ENCODE measurements at places on chromosomes 12 and 14.

- no peak for DNase-seq
These were observed 779.9 kb upstream of the TMEM132C start for GRCh38 chr12:127487031-127487430.

DNA sequence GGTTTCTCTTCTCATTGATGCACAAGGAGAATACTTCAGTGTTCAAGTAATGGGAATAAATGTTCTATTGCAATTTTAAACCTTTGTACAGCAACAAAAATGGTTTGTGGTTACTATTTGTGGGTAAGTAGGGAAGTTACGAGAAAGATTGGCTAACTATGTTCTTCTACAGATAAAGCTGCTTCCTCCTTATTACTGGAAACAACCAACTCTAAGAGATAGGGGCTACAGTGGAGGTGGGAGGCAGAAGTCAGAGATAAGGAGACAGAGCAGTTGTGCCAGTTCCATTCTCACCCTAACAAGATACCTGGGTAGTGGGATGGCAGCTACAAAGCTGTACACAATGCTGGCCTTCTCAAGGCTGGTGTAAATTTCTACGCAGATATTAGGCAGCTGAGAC lies 16.2 kb downstream of the NOXRED1 start:
- DNase-seq, result no peak

DNA sequence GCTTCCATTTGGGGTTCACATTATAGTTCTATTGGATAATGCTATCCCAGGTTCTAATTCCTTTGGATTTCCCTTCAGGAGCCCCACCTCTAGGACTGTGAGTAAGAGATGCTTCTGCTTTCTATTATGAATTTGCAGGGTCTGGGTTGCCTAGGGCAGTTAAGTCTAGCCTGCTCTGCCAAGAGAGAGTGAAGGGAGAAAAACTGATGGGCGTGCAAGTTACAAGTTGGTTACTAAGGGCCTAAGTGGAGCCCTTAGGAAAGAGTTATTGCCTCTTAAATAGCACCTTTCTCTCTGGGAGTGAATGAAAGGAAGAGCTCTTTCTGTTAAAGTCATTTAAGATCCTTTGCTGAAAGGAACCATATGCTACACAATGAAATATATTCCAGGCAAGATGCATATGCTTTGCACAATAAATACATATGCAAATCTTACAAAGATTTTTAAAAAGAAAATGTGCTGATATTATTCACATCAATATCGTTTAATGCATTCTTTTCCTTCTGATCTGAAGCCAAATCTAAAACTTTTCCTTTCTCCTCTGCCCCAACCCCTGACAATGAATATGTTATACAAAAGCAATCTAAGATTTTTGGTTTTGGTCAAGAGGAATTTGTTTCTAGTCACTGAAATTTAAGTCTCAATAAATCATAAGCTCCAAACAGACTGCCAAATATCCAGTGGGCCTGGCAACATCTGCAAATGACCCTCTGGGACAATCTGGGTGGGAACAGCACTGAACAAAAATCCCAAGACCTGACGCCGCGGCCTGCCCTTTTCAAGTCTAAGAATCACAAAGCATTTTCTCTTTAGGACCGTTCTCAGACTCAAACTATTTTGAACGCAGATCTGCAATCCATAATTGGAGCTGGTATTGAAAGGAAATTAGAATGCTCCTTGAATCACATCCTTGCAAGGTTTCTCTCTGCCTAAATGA lies 586.7 kb downstream of the ETNK1 start:
- DNase-seq, result no peak

GRCh38 chr12:71449373-71450070 lies 9.9 kb downstream of the LGR5 start:
- DNase-seq, result no peak

- no peak for DNase-seq
These were observed 77.3 kb downstream of the PDE3A start for GRCh38 chr12:20445687-20446086.

DNA sequence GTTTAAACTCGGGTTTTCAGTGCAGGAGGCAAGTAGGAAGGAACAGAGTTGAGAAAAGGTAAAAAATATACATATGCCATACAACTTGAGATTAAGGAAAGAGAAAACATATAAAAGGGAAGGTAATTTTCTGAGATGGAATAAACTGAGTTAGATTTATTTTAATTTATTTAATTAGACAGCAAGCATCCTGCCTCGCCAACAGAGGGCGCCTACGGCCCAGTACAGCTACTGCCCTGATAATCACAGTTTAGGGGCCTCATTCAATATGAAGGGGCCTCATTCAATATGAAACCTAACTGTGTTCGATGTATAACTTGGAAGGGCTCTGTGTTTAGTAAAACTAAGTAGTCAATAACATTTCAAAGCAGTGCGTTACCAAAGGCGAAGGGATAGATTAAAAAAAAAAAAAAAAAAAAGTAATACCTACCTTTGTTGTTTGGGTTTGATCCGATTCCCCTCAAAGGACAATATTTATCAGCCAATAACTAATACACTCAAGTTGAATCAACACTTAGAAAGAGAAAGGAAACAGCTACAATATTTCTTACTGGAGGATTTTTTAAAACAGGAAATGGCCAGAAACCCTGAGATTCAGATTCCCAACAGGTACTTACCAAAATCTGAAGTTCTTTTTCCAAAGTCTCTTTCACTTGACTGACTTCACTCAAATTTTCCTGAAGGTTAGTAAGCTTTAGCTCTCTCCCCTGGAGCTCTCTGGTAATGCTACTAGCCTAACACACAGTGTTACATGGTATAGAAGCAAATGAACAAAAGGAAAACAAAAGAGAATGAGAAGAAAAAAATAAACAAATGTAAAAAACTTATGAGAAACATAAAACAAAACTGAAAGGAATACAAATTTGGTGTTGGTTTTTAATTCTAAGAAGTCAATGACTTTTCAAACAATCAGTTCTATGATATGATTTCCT lies 70.0 kb upstream of the VPS33A start:
- DNase-seq, result no peak

- DNase-seq, result no peak
These were observed 35.7 kb downstream of the IQSEC3 start for GRCh38 chr12:101969-102878.

- no peak for DNase-seq
These were observed 469.9 kb downstream of the DPF3 start for GRCh38 chr14:72423957-72424356.

- no peak for DNase-seq
These were observed 1.7 kb downstream of the P2RX2 start for GRCh38 chr12:132620113-132620898.

DNA sequence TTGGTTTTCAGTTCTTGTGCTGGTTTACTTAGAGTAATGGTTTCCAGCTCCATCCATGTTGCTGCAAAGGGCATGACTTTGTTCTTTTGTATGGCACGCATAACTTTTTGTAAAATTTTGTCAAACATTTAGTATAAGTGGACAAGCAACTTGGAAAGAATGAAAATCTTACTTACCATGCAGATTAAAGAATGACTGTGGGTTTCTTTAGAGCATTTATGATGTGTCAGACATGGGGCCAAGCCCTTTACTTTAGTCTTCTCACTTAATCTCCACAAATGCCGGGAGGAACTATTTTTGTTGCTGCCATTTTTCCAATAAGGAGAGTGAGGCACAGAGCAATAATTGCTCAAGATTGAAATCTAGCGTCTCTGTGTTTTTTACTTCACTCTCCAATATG lies 652.5 kb upstream of the TBX3 start:
- DNase-seq, result no peak

GRCh38 chr14:85554106-85554505 lies 24.2 kb downstream of the FLRT2 start:
- DNase-seq, result no peak

DNA sequence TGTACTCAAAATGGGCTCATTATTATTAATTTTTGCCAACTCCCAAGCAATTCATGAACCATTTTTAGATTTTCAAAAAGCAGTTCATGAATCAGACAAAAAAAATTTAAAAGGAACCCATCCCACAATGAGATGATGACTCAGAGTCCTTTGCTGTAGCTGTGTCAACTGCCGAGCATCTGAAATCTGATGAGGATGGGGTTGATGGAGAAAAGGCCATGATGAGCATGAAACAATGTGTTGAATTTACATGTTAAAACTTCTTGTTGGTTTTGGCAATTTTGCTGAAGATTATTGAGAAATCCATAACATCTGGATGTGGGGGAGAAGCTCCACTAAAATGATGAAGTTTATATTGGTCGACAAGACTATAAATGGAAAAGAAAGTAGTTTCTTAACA lies 378.0 kb downstream of the FOXG1 start:
- no peak for DNase-seq

GRCh38 chr14:25518364-25518763 lies 468.4 kb upstream of the STXBP6 start:
- no peak for DNase-seq

DNA sequence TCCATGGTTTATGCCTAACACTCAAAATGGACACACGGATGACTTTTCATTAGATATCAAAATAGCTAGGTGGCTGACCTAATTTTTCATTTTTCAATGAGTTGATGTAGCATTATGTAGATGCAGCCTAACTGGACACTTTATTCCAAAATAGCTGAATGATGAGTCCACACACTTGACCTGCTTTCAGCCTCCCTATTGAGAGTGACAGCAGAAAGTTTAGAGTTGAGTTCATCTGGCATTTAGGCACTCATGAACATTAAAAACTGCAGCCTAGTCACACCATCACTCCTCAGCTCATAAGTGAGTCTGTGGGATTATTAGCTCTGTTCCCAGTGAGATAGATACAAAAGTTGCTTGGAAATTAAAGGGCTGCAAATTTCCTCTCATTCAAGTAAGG lies 307.3 kb upstream of the PRKD1 start:
- DNase-seq, result no peak

DNA sequence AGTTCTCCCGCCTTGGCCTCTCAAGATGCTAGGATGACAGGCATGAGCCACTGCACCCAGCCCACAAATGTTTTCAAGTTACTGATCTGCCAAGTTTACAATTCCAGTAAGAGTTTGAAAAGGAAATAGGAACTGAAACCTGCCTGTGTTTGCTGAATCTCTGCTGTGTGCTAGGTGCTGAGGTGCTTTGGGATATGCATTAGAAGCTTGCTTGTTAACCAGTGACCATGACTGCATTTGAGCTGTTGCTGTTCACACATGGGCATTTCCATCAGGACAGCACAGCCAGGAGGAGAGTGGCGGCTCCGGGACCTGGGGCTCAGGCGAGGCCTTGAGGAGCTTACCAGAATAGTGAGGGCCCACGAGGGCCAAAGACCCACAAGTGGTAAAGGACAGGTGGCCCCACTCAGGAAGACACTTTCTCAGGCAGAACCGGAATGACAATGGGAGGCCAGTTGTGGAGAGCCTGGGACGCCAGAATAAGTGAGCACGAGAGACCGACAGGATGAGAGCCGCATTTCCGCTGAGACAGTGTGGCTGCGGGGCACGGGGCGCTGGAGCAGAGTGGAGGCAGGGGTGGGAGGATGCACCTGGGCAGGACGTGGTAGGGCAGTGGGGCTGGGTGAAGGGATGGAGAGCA lies 54.5 kb upstream of the MMP17 start:
- no peak for DNase-seq

DNA sequence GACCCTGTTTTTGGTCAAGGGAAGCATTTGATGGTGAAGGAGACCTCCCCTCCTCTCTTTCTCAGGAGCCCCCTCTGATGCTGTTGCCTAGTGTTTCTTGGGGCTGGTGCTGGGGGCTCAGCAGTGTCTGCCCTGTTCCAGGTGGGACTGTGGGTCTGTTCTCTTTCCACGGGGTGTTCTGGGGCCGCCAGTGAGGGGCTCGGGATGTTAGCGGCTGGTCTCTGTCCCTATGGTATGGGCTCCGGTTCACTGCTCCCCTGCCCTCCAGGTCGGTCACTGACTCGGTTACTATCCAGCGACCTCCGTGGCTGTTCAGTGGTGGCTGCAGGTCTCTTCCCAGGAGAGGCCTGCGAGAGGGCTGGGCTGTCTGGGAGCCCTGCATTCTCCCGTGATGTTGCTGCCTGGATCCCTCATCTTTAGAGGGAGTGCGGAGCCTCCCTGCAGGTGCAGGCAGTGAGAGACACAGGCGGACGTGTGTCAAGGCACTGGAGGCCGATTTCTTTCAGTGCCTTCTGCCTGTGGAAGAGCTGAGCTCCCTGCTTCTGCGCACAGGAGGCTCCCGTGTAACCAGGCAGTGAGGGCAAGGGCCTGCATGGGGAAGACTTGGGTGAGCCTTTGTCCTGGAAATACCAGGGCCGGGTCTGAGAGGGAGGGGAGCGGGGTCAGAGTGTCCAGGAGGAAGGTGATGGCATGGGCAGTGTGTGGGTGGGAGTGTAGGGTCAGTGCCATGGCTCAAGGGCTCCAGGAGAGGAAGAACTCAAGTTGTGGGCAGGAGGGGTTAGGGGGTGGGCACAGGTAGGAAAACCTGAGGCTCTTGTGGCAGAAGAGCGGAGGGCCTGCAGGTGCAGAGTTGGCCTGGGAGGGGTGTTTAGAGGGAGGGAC lies 362.6 kb downstream of the TMEM121 start:
- DNase-seq, result peak; percentile 1

DNA sequence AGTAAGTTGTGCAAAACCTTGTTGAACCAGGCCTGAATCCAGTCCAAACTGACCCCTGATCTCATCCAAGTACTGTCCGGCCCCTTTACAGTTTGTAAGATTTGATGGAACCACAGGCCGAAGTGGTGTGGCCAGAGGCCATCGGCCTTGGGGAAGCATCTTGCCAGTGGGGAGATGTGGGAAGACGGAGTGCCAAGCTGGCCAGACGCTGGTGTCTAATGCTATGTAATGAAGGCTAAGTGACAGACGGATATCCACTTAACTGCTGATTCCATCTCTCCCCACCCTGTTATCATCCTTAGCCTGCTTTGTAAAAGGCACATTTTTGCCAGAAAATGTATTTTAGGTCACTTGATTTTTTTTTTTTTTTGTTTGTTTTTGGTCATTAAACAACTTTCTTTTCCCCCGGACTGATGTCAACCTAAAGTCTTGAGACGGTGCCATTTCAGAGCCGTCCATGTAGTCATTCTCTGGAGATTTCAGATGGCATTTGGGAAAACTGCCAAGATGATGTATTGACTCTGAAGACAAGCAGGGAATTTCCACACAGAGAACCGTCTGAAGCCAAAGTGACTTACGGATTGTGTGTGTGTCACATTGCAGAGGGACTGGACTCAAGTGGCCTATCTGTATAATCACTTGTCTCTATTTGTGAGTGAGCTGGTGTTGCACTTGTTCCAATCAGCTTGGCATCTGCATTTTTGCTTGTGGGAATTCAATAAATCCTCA lies 86.5 kb upstream of the MANSC4 start:
- no peak for DNase-seq

DNA sequence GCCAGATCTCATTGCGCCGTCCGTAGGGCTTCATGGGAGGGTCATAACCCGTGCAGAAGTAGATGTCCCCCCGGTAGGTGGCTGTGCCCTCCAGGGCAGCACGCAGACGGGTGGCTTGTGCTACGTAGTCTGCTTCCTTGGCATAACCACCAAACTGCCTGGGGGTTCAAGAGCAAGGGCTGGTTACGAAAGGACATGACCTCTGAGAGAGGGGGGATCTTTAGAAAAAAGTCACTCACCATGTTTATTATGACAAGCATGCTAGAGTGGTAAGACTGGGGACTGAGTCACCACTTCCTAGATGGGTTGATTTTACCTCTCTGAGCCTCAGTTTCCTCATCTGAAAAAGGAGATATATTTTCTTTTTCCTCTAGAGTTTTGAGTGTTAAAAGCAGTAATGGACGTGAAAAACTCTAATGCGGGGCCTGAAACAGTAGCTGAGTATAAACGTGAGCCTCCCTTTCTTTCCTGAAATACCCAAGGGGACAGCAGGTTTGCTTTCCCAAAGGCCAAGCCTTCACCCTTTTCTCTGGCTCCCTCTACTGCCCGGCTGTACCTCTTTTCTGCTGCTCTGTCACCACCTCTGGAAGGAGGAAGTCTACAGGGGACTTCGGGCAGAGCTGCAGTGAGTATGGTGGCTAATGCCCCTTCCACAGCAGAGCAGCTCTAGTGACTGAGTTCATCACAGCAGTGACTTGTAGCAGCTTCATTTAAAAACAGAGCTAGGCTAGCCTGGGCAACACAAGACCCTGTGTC lies 23.5 kb upstream of the GPRC5D start:
- no peak for DNase-seq
